ENCODE measurements at places on chromosomes 3 and 15. TPM values are rescaled to one million over a fixed set of nuclear protein-coding genes. Genes with fewer than 3 reads are reported as not detected.

IREB2 gene
- total RNA-seq = 17.8 TPM

RHOV gene
- total RNA-seq = 6.2 TPM

AP3B2 gene
- total RNA-seq = under 0.01 TPM

DYNLT2B gene
- 13.8 TPM for total RNA-seq

IL17RB gene
- under 0.01 TPM for total RNA-seq
